Hematopoietic multipotent progenitor cell treated with erythropoietin and hydrocortisone succinate and interleukin-3 and kit ligand, for 6 days (in vitro differentiated cells): ENCODE measurements at places on chromosomes 1 and 21.

- DNase-seq = no peak
These were observed 628.7 kb downstream of the AMY1C start for GRCh38 chr1:104378414-104378813.

DNA sequence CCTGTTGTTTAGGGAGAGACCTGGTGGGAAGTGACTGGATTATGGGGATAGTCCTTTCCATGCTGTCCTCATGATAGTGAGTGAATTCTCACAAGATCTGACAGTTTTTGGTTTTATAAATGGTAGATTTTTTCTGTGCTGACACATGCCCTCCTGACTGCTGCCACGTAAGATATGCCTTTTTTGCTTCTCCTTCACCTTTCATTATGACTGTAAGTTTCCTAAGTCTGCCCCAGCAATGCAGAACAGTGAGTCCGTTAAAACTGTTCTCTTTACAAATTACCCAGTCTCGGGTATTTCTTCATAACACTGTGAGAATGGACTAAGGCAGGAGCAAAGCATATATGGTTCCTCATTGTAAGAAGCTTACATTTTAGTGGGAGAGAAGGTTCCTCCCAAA, 1727.2 kb downstream of the NCAM2 start:
- DNase-seq = no peak

GRCh38 chr1:164477343-164477742, 81.6 kb upstream of the PBX1 start:
- DNase-seq = no peak

DNA sequence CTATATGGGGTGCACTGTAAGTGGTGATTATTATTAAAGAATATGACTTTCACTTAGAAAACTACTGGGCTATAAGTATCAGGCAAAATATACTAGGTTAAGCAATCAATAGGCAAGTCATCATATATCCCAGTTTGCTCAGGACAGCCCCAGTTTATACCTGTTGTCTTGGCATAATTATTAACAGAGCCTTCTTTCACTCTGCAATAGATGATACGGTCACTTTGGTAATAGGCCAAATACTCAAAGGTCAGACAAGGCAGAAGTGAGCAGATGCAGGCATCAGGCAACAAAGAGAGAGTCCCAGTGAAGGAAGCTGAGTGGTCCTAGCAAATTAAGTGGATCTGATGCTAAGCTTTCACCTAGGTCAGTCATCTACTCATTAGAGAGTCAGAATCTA, 599.9 kb downstream of the LMO4 start:
- DNase-seq = no peak

- no peak for DNase-seq
These were observed 32.1 kb downstream of the MX1 start for GRCh38 chr21:41458121-41458520.

GRCh38 chr1:229970714-229971113, 96.3 kb upstream of the GALNT2 start:
- DNase-seq = no peak

- peak; percentile 39 for DNase-seq
These were observed 1.3 kb upstream of the DOCK7 start for GRCh38 chr1:62689524-62689923.

DNA sequence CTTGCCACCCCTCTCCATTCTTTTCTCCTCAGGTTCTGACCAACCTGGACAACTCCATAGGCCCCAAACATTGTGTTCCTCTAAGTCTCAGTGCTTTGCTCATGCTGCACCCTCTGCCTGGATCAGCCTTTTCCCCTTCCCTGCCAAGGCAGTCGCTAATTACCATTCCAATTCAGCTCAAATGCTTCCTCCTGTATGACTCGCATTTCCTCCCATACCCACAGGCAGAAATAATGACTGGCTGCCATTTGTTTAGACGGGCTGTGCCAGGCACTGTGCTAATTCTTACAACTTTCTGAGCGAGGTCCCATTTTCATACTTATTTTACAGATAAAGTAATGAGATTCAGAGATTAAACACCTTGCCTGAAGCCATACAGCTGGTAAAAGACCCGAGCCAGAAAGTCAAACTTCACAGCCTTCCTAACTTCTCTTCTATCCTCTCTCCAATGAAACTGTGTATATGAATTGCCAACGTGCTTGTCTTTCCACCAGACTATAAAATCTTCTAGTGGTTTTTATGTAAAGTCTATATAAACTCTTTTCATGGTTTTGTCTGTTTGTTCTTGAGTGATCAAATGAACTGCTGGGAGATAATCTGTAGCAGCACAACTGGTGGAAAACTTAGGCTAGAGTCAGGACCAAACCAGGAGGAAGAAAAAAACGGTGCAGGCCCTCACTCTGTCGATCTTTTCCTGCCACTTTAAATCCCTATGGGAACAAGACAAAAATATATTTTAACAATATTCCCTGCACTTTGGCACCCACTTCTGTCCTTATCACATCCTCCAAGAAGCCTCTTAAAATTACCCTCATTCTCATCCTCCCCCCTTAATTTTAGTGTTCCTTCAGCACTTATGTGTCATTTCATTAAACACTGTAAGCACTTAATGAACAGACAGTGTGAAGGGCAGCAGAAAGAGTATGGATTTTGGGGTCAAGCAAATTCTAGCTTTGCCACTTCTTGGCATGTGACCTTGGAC, 33.7 kb downstream of the RAB3B start:
- no peak for DNase-seq

DNA sequence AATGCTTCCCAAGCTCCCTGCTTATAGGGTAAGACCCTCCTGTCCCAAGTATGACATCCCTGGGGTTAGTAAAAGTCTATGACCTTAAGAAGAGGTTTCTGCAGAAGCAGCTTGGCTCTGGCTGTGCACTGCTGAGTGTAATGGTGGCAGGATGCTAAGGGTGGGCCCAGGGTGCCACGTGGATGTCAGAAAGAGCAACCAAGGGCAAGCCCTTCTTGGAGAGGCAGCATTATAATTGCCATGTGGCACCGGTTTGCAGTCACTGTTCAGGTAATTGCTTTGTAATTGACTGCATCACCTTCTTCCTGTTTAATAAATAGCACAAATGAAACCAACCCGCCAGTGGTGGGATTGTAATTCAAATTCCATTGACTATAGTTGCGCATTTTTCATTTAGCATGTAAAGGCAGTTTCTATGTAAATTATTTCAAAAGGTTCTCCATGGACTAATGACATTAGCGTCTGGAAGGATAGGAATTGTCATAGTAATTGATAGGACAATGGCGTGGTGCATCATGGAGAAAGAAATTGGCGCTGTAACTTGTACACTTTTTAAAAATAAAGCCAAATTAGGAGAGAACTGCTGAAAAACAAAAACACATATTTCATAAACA, 490.6 kb upstream of the VAMP3 start:
- DNase-seq = no peak

- DNase-seq = peak; percentile 78
These were observed 14.5 kb downstream of the NUAK2 start for GRCh38 chr1:205306929-205307566.

- DNase-seq = peak; percentile 44
These were observed 18.3 kb upstream of the PLEKHA6 start for GRCh38 chr1:204377800-204378668.

- peak; percentile 47 for DNase-seq
These were observed 174.1 kb upstream of the EDN2 start for GRCh38 chr1:41658431-41659158.

- DNase-seq = no peak
These were observed 181.9 kb downstream of the PSMG1 start for GRCh38 chr21:39001341-39001740.

- DNase-seq = peak; percentile 69
These were observed 9.1 kb upstream of the LUZP1 start for GRCh38 chr1:23177438-23178380.

DNA sequence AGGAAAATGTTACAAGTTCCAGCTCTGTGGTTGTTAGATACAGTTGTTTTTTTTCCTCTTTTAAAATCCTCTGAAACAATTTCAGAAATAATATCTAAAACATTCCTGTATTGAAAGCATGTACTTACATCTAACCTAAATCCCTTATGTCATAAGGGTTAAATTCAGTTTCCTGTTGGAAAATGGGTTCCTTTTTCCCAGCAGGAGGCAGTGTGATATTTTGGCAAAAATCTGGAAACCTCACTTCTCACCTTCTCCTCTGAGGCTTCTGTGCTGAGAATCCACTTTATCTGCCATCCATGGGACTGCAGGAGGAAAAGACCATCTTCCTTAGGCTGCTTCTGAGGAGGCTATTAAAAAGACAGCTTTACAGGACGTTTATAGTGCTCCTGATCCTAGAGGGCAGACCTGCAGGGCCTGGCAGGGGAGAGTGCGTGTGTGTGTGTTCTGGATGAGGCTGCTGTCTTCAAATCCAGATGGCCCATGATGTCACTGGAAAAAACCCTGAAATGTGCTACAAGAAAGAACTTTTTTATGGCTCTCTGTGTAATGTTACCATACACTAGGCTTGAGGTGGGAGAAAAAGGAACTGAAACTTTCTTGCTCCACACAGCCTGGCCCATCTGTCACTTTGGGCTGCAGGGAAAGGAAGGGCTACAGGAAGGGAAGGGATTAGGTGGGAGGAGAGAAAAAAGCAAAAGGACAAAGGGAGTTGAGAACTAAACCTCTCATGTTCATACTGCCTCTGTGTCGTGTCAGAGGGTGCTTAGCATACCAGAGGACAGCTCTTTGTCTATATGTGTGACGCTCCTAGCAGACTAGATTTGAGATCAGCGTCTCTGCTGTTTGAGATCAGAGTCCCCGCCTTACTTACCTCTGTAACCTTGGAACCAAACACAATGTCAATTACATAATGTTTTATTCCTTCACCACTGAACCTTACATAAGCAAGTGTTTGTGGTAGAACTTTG, 379.2 kb upstream of the SPAG17 start:
- no peak for DNase-seq

DNA sequence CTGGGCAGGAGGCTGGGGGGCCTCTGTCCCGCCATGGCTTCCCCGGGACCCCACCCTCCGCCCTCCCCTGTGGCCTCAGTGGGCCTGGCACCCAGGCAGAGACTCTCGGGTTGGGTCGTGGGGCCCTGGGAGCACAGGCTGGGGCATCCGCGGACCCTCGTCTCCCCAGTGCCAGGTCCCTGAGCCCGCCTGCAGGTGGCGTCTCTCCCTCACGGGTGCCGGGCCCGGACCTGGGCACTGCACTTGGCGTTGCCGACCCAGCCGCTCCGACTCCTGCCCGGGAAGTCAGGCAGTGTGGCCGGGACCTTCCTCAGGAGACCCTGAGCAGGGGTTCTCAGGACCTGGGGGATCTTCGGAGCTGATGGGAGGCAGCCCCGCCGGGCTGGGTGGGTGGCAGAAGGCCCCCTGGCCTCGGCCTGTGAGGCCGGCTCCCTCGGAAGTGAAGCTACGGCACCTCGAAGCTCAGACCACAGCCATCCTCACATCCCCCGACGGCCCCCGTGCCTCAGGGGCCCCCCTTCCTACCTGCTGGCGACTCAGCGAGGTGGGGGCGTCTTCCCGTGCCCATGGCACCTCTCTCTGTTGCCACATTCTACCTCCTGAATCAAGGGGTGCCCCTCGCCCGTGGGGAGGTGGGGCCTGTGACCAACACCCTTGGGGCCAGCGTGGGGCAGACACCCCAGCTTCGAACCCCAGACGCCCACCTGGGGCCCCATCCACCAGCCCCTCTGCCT, 6.4 kb upstream of the C1orf159 start:
- DNase-seq = peak; percentile 87

DNA sequence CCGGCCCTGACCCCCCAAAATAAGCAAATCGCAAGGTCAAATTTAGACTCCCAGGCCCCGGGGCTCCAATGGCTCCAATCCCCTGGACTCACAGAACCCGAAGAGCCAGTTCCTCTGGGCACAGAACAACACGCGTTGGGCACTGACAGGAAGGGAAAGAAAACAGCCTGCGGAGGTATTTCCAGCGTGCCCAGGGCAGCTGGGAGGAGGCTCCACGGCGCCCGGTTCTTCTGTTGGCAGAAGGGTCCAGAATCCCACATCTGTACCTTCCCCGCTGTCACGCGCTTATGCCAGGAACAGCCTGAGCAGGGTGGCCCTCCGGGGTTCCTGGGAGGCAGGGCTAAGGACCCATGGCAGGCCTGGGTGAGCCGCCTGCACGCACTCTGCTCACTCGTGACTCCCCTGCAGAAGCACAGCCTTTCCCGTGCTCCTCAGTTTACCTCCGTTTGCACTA, 85.5 kb downstream of the RIPK4 start:
- DNase-seq = no peak

- DNase-seq = no peak
These were observed 15.2 kb downstream of the OPTC start for GRCh38 chr1:203509135-203509534.

DNA sequence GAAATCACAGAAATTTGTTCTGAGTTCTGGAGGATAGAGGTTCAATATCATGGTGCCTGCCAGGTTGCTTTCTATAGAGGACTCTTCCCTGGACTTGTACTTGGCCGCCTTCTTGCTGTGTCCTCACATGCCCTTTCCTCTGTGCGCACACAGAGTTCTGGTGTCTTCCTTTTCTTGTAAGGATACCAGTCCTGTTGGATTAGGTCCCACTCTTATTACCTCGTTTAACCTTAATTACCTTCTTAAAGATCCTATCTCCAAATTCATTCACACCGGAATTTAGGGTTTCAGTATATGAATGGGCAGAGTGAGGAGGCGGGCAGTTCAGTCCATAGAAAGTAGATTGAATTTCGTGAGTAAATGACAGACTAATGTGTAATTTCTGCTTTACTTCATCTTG, 413.9 kb downstream of the NCAM2 start:
- no peak for DNase-seq

DNA sequence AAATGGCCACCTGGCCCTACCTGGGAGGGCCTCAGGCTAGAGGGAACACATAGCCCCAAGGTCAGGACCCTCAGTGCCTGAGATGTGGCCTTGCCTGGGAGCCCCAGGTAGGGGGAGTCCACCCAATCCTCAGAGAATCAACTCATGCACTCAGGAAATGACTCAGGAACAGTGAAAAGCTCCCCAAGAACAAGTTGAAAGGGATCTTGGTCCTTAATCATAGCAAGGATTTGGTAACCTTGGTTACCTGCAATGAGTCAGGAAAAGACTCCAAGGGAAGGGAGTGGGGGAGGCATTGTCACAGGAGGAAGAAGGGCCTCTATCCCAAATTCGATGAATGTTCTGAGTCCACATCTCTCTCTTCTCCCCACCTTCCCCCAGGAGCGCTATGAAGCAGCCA, 17.0 kb downstream of the MAP7D1 start:
- DNase-seq = no peak

GRCh38 chr1:242449661-242450060, 74.8 kb downstream of the PLD5 start:
- no peak for DNase-seq

GRCh38 chr1:2492091-2492490, 16.0 kb downstream of the PLCH2 start:
- no peak for DNase-seq

- no peak for DNase-seq
These were observed 244.6 kb upstream of the MAP1LC3C start for GRCh38 chr1:242243472-242243871.

DNA sequence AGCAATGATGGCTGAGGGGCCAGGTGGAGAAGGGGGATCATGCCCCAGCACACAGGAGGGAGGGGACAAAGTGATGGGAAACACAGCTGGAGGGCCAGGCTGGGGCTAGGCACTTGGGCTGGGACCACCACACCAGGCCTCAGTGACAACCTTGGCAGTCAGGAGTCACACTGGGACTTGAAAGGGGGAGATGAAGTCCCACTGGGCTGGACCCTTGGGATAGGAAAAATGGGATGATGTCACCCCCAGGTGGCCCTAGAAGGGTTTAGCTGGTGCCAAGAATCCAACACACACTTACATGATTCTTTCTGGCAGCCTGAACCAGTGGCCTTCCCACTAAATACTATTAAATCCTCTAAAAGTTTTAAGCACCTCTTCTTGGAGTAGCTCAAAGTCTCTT, 17.1 kb downstream of the ZBTB17 start:
- DNase-seq = no peak
